ENCODE measurements at places on chromosomes 6 and 20.
A peak's percentile ranks its signal among the peaks of the same experiment; 100 is the strongest.

DNA sequence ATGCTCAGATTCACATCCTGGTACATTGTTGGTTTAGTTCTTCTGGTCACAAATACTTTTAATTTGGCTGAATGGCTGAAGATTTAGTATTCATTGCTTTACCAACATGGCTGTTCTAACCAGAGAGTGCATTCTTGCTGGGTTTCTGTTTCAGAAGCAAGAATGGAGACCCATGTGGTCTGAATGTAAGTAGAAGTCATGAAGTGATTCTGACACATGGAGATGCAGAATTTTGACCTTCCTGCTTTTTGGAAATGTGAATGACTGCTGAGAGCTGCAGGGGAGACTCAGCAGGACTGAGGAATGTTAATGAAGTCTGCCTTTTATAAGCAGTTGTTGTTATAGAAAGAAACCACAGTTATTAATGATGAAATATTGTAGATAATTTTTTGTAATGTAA, 576.1 kb upstream of the MARCKS start:
- DNase-seq: no peak

DNA sequence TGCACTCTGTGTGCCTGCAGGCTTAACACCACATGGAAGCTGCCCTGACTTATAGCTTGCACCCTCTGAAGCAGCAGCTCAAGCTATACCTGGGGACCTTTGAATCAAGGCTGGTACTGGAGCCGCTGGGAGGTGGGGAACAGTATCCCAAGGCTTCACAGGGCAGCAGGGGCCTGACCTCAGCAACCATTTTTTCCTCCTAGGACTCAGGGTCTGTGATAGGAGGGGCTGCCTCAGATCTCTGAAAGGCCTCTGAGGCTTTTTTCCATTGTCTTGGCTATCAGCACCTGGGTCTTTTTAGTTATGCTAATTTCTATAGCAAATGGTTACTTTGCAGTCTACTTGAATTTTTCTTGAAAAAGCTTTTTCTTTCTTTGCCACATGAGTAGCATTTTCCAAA, 80.2 kb upstream of the OPRM1 start:
- no peak for DNase-seq

GRCh38 chr6:90319044-90319443, 22.4 kb upstream of the BACH2 start:
- no peak for DNase-seq

GRCh38 chr20:40967700-40968099, 60.9 kb upstream of the TOP1 start:
- no peak for DNase-seq

DNA sequence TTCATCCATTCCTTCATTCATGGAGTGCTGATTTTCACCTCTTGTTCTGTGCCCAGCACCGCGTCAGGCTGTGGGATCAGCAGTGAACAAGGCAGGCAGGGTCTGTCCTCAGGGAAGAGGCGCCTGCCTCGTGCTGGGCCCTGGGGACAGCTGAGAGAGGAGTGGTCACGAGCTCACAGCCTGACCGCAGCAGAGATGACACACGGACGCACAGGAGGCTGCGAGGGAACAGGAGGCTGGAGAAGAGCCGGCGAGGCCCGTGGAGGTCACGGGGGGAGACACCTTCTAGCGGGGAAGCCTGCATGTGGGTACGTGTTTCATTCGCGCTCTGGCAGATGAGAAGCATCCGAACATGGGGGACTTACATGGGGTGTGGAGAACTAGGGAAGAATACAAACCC, 27.5 kb downstream of the PXDC1 start:
- no peak for DNase-seq

GRCh38 chr20:11103866-11104265, 430.1 kb upstream of the JAG1 start:
- DNase-seq: no peak

- no peak for DNase-seq
Measured at GRCh38 chr6:52400313-52401041, 19.7 kb upstream of the EFHC1 start.

DNA sequence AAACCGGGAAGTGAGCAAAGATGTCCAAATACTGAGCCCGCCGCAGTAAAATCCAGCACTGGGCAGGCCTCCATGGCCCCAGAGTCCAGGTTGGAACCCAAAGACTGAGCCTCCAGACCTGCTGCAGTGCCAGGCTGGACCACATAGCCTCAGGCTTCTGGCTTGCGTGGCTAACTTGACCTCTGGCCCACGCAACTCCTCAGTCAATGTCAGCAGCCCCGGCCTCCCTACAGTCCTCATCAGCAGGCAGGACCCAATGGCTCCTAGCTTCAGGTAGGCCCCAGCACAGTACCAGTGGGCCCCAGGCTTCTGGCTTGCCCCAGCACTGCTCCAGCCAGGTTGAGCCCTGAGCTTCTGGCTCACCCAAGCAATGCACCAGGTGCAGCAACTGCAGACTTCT, 245.1 kb upstream of the AFDN start:
- DNase-seq: no peak

DNA sequence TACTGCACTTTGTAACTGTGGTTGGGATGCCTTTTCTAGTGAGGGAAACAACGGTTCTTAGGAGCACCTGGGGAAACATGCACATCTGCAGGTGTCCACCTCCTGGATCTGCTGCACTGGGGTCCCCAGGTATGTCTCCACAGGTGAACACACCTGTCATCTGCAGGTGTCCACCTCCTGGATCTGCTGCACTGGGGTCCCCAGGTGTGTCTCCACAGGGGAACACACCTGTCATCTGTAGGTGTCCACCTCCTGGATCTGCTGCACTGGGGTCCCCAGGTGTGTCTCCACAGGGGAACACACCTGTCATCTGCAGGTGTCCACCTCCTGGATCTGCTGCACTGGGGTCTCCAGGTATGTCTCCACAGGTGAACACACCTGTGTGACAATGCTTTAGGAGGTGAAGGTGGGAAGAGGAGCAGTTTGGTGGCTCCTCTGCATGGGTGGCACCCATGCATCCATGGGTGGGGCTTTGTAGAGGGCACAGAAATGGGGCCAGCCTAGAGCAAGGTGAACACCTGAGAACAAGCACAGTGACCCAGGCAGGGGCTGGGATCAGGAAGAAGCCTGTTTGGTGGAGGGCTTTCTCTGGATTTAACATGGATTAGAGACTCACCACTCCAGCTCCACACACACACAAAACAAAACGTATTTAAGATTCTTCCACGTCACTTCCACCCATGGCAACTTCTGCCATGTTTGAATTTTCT, 206.0 kb upstream of the CDH4 start:
- DNase-seq: no peak

DNA sequence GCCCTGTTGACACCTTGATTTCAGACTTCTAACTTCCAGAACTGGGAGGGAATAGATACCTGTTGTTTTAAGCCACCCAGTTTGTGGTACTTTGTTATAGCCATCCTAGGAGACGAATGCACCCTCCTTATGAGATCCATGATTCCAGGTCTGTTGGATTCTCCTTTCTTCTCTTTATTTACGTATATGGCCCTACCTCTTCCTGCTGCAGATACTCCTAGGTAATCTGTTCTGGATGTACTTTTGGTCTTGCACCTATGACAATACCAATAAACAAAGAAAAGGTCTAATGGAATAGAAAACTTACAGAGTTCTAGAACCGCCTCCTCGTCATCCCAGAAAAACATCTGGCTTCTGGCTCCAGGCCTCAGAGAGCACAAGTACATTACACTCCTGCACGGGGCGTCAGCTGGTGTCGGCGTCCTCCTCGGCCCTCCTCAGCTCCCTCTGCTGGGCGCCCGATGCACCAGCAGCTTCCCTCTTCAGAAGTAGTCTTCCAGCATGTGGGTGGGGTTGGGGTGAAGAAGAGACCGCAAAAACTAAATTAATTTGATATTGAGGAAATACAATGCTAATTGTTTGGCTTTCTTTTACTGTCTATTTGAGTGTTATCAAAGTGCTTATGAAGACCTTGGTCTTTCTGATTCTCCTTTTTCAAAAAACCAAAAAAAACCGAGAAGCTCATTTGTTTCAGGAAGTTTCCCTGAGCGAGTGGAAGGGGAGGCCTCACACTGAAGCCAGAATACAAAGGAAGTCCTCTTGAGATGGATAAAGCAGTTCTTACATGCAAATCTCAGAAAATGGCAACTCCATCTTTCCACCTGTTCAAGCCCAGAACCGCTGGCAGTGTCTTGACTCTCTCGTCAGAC, 9.7 kb upstream of the ATXN1 start:
- DNase-seq: peak; percentile 74

DNA sequence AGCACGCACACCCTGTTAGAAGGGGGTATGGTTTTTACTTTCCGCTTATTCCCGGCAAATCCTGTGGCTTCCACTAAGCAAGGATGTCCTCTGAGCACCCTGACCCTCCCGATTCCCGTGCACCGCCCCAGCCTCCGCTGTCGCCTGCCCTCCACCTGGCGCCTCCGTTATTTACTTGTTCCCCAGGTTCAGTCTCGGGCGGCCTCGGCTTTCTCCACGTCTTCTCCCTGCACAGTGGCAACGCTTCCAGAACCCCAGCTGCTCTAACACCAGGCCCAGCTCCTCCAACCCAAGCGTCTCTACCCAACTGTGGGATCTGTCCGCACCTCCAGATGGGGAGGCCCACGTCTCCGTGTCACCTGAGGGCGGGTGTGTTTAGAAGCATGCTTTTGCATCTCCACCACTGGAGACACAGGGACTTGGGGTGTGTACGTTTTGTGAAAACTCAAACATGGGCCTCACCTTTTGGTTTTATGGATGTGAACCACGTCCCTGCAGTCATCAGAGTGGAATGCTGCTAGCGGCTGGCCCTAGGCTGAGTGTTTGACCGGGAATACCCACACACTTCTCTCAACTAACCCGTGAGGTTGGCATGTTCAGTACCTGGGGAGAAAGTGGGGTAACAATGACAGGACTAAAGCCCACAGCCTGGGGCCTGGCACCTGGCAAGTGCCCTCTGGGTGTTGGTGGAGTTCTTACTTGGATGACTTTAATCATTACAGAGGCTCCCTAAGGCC, 79.9 kb downstream of the THBS2 start:
- no peak for DNase-seq

- no peak for DNase-seq
Measured at GRCh38 chr6:15876406-15876805, 213.6 kb upstream of the DTNBP1 start.

DNA sequence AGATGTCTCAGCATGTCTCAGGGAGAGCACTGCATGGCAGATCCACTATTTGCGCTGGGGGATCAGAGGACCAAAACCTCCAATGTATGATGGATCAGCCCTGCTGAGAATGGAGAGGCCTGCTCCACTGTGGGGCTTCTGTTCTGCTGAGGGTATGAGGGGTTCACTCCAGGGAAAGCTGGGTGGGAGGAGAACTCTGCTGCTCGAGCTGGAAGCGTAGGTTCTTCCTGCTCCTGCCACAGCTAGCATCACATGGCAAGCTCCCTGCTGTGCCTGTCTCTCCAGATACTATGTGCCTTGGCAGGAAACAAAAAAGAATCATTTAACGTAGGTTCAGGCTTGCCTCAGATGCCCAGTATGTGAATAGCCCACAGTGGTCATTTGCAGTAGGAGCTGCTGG, 105.8 kb downstream of the EPM2A start:
- no peak for DNase-seq

GRCh38 chr6:147467428-147467827, 41.1 kb upstream of the SAMD5 start:
- DNase-seq: no peak

DNA sequence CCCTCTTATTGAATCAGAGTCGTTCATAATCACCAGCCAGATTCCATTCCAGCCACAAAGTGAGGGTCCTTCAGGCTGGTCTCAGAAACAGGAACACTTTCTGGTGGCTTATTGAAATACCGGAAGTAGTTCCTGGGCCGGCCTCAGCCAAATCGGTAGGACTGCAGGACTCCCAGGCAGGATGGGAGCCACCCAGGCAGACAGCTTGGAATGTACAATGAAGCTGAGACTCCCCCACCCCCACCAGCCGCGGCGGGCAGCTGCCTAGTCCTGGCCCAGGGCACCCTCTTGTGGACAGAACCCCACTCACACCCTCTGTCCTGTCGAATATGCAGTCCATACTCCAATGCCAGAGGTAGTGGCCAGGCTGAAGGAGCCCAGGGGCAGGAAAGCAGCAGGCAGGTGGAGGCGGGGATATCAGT, 43.8 kb downstream of the MDFI start:
- DNase-seq: peak; percentile 59

DNA sequence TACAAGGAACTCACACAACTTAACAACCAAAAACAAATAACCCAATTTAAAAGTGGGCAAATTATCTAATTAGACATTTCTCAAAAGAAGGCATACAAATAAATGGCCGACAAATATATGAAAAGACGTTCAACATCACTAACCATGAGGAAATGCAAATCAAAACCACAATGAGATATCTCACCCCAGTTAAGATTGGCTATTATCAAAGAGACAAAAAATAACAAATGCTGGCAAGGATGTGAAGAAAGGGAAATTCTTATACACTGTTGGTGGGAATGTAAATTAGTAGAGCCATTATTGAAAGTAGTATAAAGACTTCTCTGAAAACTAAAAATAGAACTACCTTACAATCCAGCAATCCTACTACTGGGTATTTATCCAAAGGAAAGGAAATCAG, 96.7 kb upstream of the SIRPG start:
- DNase-seq: no peak

DNA sequence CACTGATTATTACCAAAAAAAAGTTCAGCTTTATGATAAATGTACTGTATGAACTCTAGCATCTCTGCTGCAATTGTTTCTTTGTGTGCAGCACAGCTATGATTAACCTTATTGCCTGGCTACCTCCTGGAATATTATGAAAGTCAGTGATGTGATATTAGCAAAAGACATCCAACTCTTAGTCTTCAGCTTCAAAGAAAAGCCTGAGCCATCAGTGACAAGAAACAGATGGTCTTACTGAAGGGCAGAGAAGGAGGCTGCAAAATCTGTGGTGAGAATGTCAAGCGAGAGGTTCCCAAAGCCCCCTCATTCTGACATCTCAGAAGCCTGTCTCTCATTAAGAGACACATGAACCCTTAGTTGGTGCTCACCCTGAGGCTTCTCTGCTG, 89.4 kb upstream of the TNFAIP3 start:
- no peak for DNase-seq

DNA sequence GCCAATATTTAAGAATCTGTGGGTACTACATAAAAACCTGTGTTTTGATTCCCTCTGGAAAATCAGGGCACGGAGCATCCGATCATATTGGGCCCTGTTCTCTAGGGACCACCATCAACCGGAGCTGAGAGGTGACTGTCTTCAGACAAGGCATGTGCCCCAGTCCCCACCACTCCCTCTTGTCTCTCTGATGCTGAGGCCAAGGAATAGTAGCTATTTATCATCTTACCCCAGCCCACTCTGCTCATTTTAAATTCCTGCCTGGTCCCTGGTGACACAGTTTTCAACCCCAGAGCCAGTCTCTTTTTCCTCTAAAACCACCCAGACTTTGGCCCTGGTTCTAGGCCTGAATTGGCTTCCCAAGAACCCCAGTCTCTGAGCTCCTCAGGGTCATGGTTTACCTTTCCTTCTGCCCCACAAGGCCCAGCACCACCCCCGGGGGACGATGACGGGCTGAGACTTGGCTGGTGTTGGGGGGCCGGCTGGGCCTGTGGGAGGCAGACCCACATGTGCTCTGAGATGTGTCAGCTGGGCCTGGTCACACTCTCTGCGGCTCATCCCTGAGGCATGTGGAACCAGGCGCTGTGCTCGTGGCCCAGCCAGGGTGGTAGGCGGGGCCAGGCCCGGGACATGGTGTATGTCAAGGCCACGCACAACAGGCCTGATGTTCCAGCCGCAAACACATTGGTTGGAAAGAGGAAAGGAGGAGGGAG, 114.4 kb downstream of the CEBPB start:
- no peak for DNase-seq

GRCh38 chr6:116412270-116412669, 41.5 kb downstream of the DSE start:
- DNase-seq: no peak

GRCh38 chr20:53547664-53548239, 45.9 kb downstream of the ZNF217 start:
- DNase-seq: no peak
